ENCODE measurements at places on chromosomes 2 and 18.

DNA sequence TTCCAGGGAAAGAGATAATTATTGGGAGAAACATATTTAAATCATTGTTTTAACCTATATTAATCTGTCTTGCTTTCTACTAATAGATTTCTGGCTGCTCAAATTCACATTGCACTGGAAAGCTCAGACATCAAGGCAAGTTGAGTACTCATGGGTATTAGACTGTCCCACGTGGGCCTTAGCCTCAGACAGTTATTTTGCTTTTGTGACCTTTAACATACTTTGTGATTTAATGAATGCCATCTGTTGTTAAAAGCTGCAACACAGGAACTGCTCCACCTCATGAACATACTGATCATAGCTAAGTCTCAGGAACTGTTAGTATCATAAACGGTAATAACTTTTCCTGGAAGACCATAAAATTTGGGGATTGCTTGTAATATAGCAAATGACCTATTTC, 2.7 kb upstream of the LCT start:
- DNase-seq: no peak

GRCh38 chr18:75249672-75250470, 39.3 kb downstream of the TSHZ1 start:
- DNase-seq: no peak

- no peak for DNase-seq
Observed at GRCh38 chr2:46302005-46302695, 4.9 kb downstream of the EPAS1 start.

DNA sequence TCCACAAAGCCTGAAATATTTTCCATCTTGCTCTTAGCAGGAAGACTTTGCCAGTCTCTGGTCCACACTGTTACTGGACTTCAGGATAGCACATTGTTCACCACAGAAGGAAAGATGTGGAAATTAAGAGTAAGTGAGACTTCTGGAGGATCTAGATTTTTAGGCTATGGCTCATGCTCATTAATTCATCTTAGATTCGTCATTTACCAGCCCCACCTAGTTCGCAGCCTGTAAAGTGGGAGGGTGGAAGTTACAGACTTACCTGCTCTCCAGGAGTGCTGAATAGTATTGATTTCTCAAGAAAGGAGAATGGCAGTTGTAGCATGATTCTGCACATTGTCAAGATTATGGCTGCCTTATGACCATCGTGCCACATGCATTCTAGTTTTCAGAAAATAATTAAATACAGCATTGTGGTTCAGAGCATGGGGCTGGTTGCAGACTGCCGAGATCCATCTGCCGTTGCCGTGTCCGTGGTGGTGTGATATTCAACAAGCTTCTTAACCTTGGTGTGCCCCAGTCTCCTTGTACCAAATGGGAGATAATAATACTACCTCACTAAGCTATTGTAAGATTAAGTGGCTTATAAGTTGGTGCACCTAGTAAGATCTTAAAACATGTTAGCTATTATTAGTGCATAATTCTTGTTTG, 56.8 kb downstream of the RNF144A start:
- no peak for DNase-seq

- no peak for DNase-seq
Observed at GRCh38 chr2:36812196-36812595, 115.7 kb downstream of the VIT start.

- DNase-seq: no peak
Observed at GRCh38 chr2:229243890-229244560, 27.1 kb downstream of the PID1 start.

DNA sequence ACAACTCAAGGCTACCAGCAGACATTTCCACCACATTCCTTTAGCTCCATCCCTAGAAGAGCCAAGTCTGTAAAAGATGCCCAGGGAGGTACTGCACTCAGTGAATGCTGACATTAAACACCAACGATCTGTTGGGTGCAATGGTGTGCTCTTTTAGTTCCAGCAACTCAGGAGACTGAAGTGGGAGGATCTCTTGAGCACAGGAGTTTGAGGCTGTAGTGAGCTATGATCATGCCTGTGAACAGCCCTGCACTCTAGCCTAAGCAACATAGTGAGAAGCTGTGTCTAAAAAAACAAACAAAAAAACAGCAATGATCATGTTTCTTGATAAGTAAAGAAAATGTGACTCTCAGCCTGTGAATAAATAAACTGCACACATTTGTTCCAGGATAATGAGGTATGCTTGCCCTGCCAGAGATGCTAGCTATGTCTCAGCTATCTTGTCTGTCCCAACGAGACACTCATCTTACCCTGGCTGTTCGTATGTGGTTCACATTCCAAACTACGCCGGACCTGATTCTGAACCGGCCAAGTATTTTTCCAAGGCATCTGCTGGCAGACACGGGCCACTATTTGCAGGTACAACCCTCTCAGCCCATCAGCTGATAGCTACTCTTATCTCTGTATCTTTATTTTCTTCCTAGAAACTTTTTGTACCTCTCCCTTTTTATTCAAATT, 21.8 kb downstream of the TMEM182 start:
- no peak for DNase-seq

GRCh38 chr2:17104454-17104853, 413.8 kb downstream of the RAD51AP2 start:
- DNase-seq: no peak

- peak; percentile 21 for DNase-seq
Observed at GRCh38 chr2:239579524-239580198, 178.8 kb upstream of the HDAC4 start.

DNA sequence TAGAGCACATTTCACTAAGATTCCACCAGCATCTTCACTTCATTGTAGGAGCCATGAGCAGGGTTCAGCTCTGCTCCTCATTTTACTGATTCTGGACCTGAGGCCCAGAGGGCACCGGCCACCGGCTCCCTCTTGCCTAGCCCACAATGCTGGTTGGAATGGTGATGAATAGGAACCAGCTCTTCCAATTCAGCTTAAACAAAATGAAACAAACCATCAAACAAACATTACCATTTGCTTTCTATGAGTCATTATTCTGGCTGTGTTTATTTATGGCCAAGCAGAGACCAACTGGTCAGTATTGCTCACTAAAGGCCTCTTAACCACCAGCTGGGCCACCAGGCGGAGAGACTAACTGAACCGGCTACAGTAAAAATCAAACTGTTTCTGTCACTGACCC, 176.7 kb downstream of the MTX2 start:
- DNase-seq: no peak

DNA sequence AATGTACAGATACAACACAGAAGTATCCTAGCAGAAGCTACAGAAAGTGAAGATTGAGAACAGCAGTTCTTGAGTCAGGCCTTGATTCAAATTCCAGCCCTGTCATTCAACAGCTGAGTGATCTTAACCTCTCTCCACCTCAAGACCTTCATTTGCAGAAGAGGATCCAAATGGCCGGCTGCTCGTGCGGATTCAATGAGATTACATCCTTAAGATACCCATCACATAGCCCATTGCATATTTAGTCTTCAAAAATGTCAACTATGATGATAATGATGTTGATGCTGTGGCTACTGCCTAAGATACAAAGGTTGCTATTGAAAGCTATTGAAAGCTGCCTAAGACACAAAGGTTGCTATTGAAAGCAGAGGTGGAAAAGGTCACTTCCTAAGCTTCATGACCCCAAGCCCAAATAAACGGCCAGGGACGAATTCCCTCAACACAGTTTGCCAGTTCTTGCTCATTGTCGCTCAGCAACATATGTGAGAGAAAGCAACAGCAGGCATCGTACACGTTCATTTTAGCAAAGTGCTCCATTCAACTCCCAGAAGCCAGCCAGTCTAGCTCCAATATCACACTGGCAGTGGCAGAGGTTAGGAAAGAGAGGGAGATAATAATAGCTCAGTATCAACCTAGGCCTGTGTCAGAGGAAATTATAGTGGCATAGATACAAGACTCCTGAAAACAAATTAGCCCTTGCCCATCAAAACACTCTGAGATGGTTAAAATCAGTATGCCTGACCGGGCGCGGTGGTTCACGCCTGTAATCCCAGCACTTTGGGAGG, 36.1 kb downstream of the MRPL35 start:
- no peak for DNase-seq

DNA sequence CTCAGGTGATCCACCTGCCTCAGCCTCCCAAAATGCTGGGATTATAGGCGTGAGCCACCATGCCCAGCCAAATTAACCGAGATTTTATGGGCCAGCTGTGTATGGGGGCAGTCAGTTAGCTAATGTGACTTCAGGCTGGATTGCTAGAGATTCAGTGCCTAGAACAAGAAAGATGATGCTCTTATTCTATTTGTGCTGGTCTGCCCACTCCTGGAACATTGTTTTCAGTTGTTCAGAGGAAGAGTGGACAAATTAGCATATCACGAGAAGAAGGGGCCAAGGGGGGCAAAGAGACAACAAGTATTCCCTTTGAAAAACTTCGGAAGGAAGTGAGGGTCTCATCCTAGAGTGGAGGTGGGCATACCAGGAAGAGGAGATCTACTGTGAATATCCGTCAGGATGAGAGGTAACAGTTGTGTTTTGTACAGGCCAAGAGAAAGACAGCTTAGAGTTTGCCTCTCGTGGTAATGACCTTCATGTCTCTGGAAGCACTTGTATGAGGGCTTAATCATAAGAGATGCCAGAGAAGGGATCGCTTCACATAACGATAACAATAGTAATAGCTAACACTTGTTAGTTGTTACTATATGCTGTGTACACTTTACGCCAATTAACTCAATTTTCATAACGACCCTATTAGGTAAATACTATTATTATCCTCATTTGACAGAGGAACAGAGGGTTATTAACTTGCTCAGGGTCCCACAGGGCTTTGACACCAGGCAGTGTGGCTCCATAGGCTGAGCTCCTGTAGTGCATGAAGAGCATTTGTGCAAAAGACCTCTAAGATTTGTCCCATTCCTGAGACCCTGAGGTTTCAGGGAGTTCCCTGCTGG, 138.3 kb downstream of the DDX1 start:
- DNase-seq: no peak

DNA sequence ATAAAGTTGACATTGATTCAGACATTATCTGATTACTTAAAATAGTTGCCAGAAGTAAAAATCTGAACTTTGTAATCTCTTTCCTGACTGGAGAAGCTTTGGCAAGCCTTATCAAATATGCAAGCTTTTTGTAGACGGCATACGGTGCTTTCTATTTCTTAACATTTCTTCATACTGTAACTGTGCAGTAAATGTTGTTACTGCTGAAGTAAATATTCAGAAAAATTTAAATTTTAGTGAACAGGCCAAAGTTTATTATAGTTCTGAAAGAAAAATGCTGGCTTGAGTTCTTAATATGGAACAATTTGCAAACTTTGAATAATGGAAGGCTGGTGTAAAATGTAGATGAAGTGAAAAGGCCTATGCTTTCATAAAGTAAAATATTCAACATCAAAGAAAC, 1.8 kb downstream of the TTN start:
- DNase-seq: no peak

DNA sequence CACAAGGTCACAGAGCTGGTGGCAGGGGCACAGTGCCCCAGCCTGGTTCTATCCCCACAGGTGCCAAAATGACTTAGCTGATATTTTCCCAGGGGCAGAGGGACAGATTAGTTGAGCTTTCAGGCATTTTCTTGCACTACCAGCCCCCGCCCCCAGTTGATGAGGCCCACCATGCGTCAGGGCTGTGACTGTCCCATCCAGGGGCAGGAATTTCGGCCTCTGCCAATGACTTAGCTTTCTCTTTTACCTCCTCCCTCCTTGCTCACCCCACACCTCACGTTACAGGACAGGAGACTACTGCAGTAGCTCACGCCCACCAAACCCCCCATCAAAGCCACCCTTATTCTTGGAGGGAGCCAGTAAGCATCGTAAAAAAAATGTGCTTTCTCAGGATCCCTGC, 31.5 kb downstream of the MRO start:
- no peak for DNase-seq

DNA sequence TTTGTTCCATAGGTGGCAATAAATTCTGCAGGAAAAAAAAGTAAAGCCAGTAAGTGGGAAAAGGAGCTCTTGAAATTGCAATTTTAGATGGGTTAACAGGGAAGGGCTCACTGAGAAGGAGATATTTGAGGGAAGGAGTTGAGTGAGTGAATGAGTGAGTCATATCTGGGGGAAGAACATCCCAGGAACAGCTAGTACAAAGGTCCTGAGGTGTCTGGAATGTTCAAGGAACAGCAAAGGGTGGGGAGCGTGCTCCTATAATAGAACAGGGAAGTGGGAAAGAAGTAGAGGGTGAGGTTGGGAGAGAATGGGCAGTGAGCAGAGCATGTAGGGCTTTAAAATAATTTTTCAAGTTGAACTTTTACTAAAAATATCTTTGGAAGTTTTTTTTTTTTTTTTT, 68.0 kb upstream of the PSME4 start:
- no peak for DNase-seq

DNA sequence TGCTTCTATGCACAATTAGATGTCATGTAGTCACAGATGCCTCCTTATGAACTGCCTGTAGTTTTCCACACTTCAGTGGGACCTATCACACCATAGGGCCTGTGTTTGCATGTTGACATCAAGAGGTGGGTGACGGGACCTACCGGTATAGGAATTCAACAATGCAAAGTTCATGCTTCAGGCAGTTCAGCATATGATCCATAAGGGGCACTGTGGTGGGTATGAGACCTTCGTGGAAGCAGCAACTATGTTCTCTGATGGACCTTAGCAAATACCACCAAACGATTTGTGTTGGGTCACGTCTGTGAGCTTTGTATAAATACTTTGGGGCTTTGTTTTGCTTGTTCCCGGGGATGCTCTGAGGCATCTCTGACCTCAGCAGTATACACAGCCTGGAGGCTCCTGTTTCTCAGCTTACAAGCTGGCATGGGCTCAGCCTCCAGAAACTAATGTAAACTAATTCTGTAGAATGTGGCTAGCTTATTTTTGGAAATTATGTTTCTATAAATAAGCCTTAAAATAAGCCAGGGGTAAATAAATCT, 111.6 kb downstream of the DTNA start:
- no peak for DNase-seq

- no peak for DNase-seq
Observed at GRCh38 chr18:24910221-24910620, 441.7 kb downstream of the ZNF521 start.

GRCh38 chr2:38076710-38077430, 919 bp upstream of the CYP1B1 start:
- DNase-seq: peak; percentile 90

DNA sequence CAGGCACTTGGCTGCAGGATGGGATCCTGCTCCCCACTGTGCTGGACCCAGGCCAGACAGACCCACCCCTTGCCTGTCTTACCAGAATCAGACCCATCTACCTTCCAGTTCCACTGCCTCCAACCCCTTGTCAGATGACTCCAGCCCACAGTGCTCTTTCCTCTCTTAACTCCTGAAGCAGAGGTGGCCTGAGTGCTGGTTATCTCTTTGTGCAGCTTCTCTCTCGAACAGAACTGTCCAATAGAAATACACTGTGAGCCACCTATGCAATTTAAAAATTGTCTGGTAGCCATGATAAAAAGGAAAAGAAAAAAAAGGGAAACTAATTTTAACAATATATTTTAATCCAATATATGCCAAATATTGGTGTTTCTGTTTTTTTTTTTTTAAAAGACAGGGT, 160.2 kb upstream of the SMAD2 start:
- DNase-seq: no peak

DNA sequence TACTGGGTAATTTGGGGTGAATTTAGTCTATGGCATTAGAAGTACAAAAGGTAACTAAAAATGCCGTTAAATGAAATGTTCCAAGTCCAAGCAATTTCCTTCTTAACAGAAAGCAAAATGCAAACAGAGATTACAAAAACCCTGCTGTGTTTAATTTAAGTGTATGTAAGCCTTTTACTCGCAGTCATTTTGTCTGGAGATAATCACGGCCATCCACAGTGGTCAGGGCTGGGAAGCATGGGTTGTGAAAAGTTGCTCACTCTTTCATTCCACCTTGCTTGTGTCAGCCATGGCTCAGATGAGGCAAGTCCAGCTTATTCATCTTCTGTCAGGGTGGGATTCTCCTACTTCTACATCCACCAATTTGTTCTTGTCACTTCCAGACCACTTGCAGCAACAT, 983.6 kb upstream of the ZEB2 start:
- DNase-seq: no peak
